ENCODE measurements at places on chromosomes 3 and 15.

GRCh38 chr15:63392361-63393009 lies 10.8 kb upstream of the CA12 start:
- no peak for DNase-seq

DNA sequence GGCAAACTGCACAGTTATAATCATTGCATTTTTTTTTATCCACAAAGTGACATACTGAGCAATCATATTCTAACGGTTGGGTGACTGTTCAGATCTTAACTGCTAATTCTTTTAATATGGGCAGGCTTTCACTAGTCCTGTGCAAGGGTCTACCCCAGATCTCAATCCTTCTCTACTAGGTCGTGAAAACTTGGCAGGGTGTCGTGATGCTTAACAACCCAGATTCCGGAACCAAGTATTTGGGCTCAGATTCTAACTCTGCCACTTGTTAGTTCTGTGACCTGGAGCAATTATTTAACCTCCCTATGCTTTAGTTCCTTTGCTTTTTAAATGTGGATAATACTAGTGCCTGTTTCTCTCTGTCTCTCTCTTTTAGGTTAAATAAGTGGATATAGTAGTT lies 16.4 kb upstream of the ALDH1A2 start:
- no peak for DNase-seq

- no peak for DNase-seq
These were observed 32.7 kb downstream of the LRRFIP2 start for GRCh38 chr3:37141676-37142075.

DNA sequence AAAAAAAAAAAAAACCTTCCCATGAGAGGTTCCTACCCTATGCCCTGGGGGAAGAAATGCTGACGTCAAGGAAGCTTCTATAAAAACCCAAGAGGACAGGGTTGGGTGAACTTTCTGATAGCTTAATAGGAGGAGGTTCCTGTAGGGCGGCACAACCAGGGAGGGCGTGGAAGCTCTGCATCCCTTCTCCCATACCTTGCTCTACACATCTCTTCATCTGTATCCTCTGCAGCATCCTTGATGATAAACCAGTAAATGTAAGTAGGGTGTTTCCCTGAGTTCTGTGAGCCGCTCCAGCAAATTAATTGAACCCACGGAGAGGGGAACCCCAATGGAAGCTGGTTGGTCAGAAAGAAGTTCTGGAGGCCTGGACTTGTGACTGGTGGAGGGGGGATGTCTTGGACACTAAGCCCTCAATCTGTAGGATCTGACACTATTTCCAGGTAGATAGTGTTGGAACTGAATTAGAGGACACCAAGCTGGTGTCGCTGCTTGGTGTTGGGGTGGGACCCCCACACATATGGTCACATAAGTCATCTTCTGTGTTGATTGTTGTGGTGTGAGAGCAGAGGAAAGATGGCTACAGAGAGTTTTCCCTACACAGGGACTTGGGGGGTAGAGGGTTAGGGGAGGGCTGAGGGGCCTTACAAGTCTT lies 91.5 kb downstream of the ST6GAL1 start:
- no peak for DNase-seq

DNA sequence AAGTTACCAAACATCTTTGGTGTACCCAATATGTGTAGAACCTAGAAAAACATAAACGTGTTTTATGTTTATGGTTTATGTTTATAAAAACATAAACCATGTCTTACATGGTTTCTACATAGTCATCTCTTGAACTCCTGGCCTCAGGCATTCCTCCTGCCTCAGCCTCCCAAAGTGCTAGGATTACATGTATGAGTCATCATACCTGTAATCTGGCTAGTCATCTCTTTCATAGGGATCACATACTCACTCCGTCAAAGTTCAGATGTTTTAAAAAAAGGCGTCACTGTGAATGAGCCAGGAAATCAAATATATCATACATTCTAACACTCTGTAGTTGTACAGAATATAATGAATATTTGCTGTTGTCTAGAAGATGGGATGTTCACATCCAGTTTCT lies 178.6 kb downstream of the CPNE4 start:
- no peak for DNase-seq

DNA sequence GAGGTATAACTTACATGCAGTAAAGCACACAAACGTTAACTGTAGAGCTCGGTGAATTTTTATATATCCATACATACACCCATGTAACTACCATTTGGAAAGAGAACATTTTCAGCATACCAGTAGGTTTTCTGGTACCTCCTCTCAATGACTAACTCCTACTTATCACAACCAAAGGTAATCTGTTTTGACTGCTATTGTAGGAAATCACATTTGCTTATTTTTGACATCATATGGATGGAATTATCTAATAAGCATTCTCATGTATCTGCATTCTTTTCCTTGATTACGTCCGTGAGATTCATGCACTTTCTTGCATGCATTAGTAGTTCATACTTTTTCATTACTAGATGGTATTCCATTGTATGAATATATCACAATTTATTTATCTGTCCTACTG lies 76.8 kb downstream of the CSNK1G1 start:
- DNase-seq, result no peak

DNA sequence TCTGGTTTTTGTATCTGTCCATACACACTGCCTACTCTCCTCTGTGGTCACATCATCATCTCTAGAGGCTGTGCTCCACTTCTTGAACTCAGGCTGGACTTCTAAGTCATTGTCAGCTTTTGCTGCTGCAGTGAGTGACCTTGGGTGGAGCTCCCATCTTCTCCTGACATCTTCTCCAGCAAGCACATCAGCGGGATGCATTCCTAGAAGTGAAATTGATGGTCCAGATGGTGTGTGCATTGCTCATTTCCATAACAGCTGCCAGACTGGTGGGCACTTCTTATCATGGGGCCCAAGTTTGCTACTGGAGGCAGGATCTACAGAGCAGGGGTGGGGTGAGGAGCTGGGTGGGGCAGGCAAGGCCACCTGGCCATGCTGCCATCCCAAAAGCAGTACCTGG lies 109.9 kb downstream of the DNAJB8 start:
- no peak for DNase-seq

- peak; percentile 25 for DNase-seq
These were observed 2.7 kb downstream of the IREB2 start for GRCh38 chr15:78440375-78441373.

GRCh38 chr15:41556677-41557076 lies 2.3 kb upstream of the TYRO3 start:
- no peak for DNase-seq

DNA sequence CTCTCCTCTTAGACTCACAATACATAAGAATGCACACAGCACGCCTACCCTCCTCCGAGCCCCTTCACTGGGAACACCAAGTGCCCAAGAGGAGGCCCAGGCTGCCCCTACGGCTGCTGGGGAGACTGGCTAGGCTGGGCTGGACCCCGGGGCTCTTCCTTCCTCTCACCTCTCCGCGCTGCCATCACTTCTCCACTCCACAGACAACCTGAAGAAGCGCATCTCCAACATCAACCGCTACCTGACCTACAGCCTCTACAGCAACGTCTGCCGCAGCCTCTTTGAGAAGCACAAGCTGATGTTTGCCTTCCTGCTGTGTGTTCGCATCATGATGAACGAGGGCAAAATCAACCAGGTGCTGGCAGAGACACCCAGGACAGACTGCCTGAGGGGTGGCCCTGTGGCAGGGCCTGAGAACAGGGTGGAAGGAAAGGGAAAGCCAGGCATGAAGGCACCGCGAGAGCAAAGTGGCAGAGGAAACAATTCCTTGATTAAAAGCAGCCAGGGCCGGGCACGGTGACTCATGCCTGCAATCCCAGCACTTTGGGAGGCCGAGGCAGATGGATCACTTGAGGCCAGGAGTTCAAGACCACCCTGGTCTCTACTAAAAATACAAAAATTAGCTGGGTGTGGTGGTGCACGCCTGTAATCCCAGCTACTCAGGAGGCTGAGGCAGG lies 51.6 kb downstream of the SEMA3G start:
- no peak for DNase-seq

- DNase-seq, result no peak
These were observed 122.0 kb upstream of the HES1 start for GRCh38 chr3:194013928-194014327.

DNA sequence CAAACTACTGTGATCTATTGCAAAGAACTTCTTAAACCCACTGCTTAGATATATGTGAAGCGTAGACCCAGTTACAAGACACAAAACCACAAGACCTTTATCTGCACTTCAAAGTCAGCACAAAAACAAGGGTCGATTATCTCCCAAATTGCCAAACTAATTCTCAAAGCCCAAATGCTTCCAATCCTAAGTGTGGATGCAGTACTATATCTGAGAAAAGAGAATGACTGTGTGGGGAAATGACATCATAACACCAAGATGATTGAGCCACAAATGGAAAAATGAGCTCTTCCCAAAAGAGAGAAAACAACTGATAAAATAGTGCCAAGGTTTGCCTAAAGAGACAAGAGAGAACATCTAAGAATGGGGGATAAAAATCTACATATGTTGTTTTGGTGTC lies 86.2 kb downstream of the MEIS2 start:
- DNase-seq, result no peak

DNA sequence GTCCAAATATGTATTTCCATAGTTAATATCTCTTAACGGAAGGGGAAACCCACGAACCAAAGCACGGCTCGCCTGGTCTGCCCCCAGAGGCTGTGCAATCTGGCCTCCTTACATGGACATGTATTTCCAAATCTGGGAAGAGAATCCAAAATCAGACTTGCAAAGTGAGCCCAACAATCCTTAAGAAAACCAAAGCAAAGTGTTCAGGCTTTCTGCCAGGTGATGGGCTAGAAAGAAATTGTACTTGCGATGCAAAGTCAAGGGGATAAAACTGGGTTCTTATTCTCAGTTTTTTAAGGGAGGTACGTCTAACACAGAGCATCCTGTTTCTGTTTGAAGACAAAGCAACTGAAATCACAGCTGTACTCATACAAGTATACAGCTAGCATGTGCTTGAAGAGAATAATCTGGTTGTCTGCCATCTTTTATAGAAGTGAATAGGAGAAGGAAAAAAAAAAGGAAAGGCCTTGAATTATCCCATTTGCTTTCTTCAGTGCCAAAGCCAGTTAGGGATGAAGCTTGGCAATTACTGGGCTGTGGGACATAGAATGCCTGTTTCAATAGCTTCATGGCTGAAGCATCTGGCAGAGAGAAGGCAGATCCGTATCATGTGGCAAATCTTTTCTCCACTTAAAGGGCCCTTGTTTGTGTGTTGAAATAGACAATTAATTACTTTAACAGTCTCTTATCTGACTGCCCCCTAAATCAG lies 48.4 kb downstream of the LRIG1 start:
- DNase-seq, result no peak

DNA sequence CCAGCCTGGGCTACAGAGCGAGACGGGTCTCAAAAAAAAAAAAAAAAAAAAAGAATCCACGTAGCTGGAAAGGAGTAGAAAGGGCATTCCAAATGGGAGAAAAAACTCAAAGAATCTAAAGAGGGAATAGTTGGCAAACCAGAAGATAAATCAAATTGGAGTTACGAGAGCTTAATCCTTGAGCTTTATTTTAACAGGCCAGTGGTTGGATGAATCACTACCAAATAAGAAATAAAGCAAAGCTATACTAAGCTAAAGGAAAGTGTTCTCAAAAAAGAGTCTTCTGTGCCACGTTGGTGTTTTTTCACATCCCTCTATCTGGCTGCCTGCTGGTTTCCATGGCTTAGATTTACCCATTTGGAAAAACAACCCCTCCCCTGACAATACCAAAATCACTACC lies 14.0 kb downstream of the VGLL4 start:
- no peak for DNase-seq

GRCh38 chr3:32097768-32098167 lies 8.7 kb upstream of the GPD1L start:
- DNase-seq, result no peak

DNA sequence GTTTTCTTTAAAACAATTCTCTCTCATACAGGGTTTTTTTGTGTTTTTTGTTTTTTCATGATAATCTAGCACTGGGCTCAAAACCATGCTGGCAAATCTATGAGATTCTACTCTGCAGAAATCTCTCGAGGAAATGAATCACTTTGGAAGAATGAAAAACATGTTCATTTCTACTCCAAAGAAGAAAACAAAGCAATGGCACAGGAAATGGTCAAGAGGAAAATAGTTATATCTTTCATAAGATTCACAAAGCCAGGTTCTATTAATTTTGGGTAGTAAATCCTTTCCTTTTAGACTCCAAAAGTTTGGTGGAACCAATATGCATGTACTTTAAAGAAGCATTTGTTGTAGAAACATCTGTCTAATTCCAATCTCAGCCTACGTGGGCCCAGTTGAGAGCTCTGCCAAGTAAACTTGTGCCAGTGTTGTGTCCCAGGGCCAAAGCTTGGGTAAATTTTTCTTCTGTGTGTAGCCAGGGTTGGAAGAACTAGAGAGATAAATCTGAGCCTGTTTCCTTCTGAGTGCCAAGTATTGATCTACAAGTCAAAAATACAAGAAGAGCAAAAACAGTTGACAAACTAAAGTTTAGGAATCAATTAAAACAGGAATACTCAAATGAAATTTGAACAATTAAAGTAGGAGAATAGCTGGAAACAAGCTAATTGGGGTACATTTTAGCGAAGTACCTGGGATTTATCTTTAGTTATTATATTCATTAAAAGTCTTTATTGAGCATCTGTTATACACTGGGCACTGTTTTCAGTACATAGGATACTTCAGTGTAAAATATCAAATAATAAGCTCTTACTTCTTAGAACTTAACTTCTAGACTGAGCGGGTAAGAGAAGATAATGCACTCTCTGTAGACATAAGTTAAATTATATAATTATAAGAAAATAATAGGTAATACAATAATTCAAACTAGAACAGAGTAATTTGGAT lies 657.5 kb upstream of the NECTIN3 start:
- DNase-seq, result no peak

DNA sequence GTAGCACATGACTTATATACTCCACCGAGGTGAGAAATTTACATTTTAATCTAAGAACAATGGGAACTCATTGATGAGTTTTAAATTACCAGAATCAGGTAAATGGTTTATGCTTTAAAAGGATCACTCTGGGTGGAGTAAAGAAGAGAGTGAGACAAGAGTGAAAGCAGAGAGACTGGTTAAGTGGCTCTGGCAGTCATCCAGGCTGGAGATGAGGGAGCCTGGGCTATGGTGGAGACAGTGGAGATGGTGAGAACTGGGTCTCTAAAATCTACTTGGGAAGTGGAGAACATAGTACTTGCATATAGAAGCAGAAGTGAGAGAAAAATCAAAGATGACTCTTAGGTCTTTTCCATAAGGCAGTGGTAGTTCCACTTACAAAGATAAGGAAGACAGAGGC lies 37.1 kb upstream of the SLC25A36 start:
- no peak for DNase-seq

GRCh38 chr3:9681723-9682081 lies 21.9 kb upstream of the CPNE9 start:
- no peak for DNase-seq

DNA sequence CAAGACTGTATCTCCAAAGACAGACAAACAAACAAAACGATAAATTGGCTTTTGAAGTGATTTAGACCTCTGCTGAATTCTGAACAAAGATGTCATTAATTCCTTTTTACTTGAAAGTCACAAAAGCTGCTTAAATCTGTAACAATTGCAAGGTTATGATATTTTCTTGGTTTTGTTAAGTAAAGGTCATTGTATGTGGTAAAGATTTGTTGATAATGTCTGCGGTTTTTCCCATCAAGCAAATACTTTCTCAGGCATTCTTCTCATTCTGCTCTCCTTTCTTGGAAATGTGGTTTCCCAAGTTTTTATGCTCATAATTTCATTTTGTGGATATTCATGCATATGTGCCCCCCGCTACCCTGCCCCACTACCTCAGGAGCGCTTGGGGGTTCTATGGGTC lies 116.5 kb downstream of the SLMAP start:
- DNase-seq, result no peak
